NCI-H69 (cell line): ENCODE measurements at places on chromosomes 12 and 14.

DNA sequence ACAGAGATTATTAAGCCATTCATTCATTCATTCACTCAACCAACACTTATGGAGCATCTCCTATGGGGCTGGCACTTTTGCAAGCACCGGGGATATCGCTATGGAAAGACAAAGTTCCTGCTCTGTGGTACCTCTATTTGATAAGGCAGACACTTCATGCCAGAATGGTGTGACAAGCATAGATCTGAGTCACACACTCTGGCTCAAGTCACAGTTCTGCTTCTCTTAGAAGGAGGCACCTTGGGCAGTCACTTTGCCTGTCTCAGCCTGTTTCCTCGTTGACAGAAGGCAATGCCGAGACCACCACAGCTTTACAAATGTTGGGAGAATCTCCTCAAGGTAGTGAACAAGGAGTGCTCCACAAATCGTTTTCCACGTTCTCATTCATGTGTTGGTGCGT, 205.2 kb downstream of the SLC41A2 start:
- no peak for DNase-seq

GRCh38 chr14:89973234-89973823, 17.6 kb downstream of the TDP1 start:
- DNase-seq = peak; percentile 74

DNA sequence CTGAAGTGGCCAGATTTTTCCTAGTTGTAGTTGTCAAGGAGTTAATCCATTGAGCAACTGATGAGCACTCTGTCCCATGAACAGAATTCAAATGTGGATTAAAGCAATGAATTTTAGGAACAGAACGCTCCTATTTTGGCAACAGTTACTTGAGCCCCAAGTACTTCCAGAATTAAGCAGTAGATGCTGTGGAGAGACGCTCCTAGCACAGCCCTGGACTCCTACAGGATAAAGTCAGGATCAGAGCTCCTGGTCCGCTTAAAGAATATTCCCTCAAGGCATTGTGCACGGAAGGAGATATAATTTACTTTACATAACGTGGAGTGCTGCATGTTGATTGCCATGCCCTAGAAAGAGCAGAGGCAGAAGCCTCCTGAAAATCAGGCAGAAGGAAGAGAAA, 53.4 kb downstream of the FLRT2 start:
- no peak for DNase-seq

GRCh38 chr12:70756118-70756517, 118.9 kb upstream of the PTPRB start:
- no peak for DNase-seq

- DNase-seq = no peak
Measured at GRCh38 chr12:123671876-123672275, 963 bp downstream of the TCTN2 start.

- no peak for DNase-seq
Measured at GRCh38 chr12:114949058-114949820, 265.3 kb upstream of the TBX3 start.

DNA sequence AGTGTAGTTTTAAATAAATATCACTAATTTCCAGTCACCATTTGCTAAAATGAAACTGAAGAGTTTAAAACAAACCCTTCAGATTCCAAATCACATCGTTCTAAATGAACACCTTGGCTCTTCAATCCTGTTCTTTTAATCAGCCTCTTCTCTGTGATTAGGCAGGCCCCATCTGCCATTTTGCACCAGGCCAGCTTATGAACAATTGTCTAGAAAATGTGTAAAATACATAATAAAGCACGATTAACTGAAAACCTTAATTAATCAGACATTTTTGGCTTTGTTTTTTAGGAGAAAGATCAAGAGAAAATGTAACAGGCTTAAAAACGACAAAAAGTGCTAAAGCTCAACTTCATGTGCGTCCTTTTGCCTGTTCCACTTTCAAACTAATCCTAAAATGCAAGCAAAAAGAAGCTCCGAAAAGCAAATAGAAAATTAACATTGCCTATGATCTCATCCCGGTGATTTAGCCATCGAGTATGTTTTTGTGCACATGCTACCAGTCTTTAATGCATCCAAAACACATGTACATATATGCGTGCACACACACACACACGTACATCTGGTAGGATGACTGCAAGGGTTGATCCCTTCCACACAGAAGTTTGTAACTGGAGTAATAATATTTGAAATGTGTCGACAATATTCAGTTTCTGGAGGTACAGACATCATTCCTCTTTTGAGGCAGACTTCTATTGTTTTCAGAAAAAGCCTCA, 288.6 kb downstream of the FOXN3 start:
- DNase-seq = no peak

GRCh38 chr12:9096563-9097176, 19.0 kb downstream of the A2M start:
- DNase-seq = no peak

- DNase-seq = no peak
Measured at GRCh38 chr12:10115890-10116289, 14.1 kb downstream of the CLEC7A start.

- DNase-seq = no peak
Measured at GRCh38 chr12:65630555-65630954, 193.7 kb upstream of the HMGA2 start.

DNA sequence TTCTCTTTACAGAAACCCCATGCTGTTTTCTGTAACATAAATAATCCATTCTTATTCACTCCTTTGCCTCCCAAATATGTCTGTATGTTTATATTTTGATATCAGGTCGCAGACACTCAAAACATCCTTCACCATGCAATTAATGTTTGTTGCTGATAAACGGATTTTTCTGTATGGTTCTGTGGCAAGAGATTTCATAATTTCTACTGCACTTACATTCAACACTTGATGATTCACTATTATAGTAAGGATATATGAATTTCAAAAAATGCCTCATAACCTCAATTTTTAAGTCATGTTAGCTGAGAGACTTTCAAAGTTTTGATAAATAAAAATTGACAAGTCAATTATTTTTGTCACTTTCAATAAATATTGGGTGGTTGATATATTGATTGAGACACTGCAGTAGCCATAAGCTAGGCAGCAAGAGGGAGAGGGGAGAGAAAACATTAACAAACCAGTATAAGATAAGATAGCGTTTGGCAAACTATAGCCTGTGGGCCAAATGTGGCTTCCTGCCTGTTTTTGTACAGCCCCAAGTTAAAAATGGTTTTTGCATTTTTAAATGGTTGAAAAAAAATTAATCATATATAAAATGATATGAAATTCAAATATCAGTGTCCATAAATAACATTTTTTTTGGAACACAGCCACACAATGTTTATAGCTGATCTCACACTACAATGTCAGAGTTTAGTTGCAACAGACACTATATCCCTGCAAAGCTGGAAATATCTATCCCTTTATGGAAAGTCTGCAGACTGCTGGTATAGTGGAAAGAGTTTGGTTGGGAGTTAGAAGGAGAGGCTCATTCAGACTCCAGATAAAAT, 18.3 kb downstream of the ALDH6A1 start:
- DNase-seq = no peak

DNA sequence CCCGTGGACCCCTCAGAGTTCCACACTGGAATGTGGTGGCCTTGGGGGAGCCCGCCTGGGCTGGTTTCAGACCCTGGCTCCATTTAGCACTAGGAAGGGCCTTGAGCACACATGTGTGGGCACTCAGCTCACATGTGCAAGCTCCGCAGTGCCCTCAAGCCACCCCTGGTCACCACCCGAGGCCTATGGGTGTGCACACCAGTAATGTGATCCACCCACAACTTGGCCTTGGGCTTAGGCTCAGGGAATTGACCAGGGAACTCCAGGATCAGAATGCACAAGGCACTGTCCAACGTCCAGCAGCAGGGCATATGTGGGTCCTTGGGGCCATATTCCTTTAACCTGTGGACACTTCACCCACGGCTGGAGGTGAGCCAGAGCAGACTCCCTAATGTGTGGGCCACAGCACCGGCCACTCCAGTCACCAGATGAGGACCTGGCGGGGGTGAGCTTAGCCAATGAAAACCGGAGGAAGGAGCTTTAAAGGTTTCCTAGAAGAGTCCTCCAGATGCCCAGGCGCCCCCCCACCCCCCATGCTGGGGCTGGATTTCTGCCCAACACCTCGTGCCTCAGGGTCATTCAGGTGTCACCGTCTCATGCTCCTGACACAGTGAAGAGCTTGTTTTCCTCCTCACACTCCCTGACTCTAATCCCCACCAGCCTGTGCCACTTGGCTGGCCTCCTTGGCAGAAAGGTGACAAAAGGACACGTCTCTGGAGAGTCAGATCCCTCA, 209.2 kb downstream of the ZFP36L1 start:
- DNase-seq = no peak

DNA sequence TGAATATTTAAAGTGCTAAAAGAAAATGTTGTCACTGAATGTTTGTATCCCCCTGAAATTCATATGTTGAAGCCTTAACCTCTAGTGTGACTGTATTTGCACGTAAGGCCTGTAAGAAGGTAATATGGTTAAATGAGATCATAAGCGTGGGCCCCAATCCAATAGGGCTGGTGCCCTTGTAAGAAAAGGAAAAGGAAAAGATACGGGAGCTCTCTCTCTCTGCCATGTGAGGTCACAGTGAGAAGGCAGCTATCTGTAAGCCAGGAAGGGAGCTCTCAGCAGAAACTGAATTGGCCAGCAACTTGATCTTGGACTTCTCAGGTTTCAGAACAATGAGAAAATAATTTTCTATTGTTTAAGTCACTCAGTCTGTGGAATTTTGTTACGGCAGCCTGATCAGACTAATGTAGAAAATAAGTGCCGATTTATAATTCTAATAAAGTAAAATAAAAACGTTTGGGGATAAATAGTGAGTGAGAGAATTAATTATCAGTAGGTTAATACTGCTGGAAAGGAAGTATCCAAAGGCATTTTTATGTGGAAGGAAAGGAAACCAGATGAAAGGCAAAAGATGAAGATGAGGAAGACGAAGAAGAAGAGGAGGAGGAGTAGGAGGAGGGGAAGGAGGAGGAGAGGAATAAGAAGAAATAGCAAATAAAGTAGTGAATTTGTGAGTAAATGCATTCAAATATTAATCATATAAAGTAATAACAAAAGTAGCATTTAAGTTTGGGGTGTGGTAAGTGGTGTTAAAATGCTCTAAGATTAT, 188.5 kb upstream of the KRR1 start:
- no peak for DNase-seq

- DNase-seq = no peak
Measured at GRCh38 chr14:101130861-101131260, 227.3 kb upstream of the RTL1 start.

DNA sequence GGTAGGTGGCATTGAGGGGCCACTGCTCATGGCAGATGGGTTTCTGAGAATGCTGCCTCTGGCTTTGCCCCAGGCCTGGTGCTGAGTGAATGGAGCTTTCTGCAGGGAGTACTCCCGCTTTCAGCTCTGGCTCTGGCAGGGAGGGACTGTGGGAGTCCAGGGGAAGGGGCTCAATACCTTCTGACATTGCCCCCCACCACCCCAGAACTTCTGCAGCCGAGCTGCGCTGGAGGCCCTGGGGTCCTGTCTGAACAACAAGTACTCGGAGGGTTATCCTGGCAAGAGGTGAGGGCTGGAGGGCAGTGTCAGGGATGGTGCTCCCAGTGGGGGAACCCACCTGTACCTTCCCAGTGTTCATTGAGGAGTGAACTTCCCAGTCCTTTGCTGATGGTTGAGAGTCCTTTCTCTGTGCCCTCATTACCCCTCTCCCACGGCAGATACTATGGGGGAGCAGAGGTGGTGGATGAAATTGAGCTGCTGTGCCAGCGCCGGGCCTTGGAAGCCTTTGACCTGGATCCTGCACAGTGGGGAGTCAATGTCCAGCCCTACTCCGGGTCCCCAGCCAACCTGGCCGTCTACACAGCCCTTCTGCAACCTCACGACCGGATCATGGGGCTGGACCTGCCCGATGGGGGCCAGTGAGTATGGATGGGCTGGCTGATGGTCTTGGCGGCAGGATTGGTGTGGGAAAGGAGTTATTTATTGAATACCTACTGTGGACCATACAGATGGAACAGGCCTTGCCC, 1.9 kb downstream of the SHMT2 start:
- DNase-seq = no peak

DNA sequence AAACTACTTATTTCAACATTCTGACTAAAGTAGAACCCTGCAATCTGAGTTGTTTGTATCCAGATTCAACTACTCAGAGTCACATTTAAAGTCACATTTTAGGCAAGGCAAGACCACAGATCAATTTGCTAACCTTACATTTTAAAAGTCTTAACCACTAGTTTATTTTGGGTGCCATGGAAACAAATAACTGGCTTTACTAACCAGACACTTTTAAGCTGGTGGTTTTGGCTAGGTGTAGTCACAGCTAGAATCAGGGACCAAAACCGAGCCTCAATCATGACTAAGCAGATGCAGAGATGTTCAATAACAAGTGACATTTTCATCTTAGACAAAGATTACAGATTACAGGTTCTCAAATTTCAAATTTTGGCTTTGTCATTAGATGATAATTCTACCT, 115.3 kb downstream of the PDE6H start:
- DNase-seq = peak; percentile 10

DNA sequence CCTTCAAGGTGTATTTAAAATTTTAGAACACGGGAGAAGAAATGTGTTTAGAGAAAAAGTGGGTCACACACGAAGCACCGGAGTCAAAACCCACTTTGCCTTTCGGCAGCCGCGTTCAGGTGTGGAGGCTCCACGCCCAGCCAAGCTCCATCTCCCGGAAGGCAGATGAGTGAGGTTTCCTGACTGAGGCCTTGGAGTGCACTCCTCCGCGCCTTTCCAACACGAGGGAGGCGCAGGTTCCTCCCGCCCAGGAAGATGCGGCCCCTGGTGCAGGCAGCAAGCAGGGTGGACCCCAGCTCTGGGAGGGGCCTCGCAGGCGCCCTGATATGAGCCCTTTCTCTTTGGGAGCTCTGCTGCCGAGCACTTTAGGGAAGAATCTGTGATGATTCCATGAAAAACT, 22.5 kb downstream of the MTA1 start:
- no peak for DNase-seq

- peak; percentile 75 for DNase-seq
Measured at GRCh38 chr12:4356041-4356327, 23.5 kb downstream of the FGF23 start.

- DNase-seq = no peak
Measured at GRCh38 chr14:30855345-30856037, 18.9 kb upstream of the COCH start.

- DNase-seq = no peak
Measured at GRCh38 chr12:75642226-75642625, 130.8 kb upstream of the KRR1 start.

DNA sequence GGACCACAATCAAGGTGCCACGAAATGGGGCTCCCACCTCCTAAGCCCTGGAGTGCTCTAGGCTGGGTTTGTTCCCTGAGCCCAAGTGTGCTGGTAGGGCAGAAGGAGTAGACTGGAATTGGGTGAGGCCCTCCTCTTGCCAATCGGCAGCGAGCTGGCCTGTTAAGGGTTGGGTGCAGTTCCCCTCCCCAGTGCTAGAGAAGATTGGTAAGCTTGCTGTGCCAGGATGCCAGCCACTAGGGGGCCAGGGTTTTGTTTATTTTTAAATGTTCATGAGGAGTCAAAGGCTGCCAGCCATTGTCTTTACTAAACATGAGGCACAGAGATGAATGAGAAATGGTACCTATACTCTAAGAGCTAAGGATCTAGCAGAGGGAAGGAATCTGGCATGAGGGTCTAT, 79.7 kb downstream of the SPTB start:
- peak; percentile 59 for DNase-seq

DNA sequence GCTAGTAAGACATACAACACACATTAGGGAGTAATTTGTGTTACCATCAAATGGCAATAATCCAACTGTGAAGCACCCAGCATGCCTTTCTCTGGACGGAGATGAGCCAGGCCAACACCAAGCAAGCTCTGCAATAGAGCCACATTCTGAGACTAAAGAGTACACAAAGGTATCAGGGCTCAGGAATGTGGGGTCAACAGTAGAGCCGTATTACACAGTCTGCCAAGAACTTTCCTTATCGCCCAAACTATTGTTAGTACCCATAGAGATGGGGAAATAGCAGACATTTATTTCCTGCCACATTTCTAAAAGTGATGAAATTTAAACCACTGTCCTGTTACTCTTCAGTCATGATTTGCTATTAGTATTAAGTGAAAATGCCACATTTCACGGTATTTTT, 113.7 kb downstream of the BMP4 start:
- DNase-seq = no peak
